ENCODE measurements at places on chromosomes 1 and 21. TPM values are rescaled to one million over a fixed set of nuclear protein-coding genes. Genes with fewer than 3 reads are reported as not detected.

TRNP1 gene
- total RNA-seq = 0.76 TPM

NBPF20 gene
- 2.0 TPM for total RNA-seq

MEAF6 gene
- total RNA-seq = 104 TPM

PTGER3 gene
- 0.14 TPM for total RNA-seq

SLC44A5 gene
- total RNA-seq = not detected

LCE2C gene
- not detected for total RNA-seq

MYCL gene
- total RNA-seq = 0.08 TPM

MAB21L3 gene
- total RNA-seq = not detected

GREM2 gene
- total RNA-seq = not detected

FALEC gene
- total RNA-seq = 0.40 TPM

FHAD1 gene
- total RNA-seq = 0.20 TPM

AVPR1B gene
- total RNA-seq = not detected

TEKT2 gene
- 0.27 TPM for total RNA-seq

BNIPL gene
- total RNA-seq = 0.28 TPM

EFNA3 gene
- 0.84 TPM for total RNA-seq

HTR6 gene
- total RNA-seq = 0.11 TPM

RASSF5 gene
- total RNA-seq = 216 TPM

TEX38 gene
- not detected for total RNA-seq

LRRC52 gene
- total RNA-seq = not detected

APCS gene
- total RNA-seq = 0.25 TPM

AGO1 gene
- 32.1 TPM for total RNA-seq

HPDL gene
- 32.9 TPM for total RNA-seq

C8A gene
- not detected for total RNA-seq

KCNN3 gene
- total RNA-seq = 0.35 TPM

OR10J1 gene
- total RNA-seq = not detected

CAPZA1 gene
- total RNA-seq = 263 TPM

SIM2 gene
- total RNA-seq = not detected

MXRA8 gene
- total RNA-seq = 0.47 TPM

RBM11 gene
- total RNA-seq = 2.3 TPM

GNAT2 gene
- total RNA-seq = 0.19 TPM

KRTAP19-1 gene
- total RNA-seq = not detected

NTNG1 gene
- not detected for total RNA-seq

FCN3 gene
- total RNA-seq = 0.34 TPM

CAMK2N1 gene
- total RNA-seq = 1.3 TPM

RNU1-2 gene
- 1,321 TPM for total RNA-seq

KCNC4 gene
- 6.4 TPM for total RNA-seq

TRIM67 gene
- total RNA-seq = not detected

PLA2G2D gene
- total RNA-seq = not detected

LIPI gene
- not detected for total RNA-seq

SH2D1B gene
- total RNA-seq = not detected

ELOA gene
- 61.9 TPM for total RNA-seq

TARBP1 gene
- total RNA-seq = 27.6 TPM

MTMR11 gene
- 1.3 TPM for total RNA-seq

OR14K1 gene
- total RNA-seq = not detected
